ENCODE measurements at places on chromosomes 1 and 21. TPM values are rescaled to one million over a fixed set of nuclear protein-coding genes. Genes with fewer than 3 reads are reported as not detected.

- no peak for DNase-seq
- no peaks in the 10 kb centered on the region for H3K27me3 ChIP-seq
- no peaks in the 10 kb centered on the region for H3K36me3 ChIP-seq
- H3K27ac ChIP-seq: no peak overlapping the region
- peaks cover under 1% of the 10 kb centered on the region for H3K4me1 ChIP-seq
- no peak overlapping the region for H3K4me3 ChIP-seq
Measured at GRCh38 chr21:46532080-46532479, 72.8 kb downstream of the S100B start.

The ZMYND12 gene
- 1.7 TPM for polyA plus RNA-seq

DNA sequence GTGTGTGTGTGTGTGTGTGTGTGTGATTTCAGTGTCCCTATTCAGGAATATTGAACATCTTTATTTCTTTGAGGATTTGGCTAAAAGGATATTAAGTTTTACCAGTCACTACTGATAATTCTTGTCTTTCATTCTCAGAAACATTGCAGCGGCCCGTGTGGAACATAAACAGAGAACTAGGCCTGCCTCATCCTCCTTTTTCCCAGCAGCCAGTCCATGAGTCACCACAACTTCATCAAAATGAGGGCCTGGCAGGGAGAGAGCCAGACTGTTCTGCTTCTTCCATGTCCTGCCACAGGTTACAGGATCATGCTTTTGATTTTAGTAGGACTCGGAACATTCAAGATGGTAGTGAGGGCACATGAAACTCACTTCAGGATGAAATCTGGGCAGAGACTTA, 50.7 kb downstream of the LRIG2 start:
- H3K4me3 ChIP-seq: no peak overlapping the region
- no peaks in the 10 kb centered on the region for H3K4me1 ChIP-seq
- no peak overlapping the region for H3K27ac ChIP-seq
- no peak for DNase-seq
- no peaks in the 10 kb centered on the region for H3K27me3 ChIP-seq

DNA sequence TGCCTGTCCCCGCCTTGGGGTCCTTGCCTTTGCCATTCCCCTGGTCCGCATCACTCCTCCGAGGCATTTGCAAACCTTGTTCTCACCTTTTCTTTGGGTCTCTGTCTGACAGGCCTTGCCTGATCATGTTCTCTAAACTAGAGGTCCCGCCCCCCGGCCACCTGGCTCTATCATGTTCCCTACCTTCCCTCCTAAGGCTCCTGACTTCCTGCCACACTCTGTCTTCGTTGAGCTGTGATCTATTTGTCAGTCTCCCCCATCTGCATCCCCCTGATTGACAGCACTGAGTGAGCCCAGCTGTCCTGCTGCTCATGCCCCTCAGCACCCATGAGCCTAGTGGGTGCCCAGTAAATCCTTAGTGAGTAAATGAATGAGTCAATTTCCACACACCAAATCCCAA, 22.8 kb downstream of the ERG start:
- H3K27ac ChIP-seq: peak overlapping the region; percentile 59
- H3K27me3 ChIP-seq: peaks cover 17% of the 10 kb centered on the region
- H3K36me3 ChIP-seq: no peaks in the 10 kb centered on the region
- DNase-seq: no peak
- peaks cover 83% of the 10 kb centered on the region for H3K4me1 ChIP-seq

- DNase-seq: no peak
- no peak overlapping the region for H3K4me3 ChIP-seq
- no peak overlapping the region for H3K27ac ChIP-seq
- H3K36me3 ChIP-seq: no peaks in the 10 kb centered on the region
Measured at GRCh38 chr21:43829575-43830119, 35.4 kb upstream of the AGPAT3 start.

GRCh38 chr1:21175324-21175669, 1.4 kb downstream of the EIF4G3 start:
- H3K4me1 ChIP-seq: peaks cover 30% of the 10 kb centered on the region
- H3K4me3 ChIP-seq: peak overlapping the region; percentile 75
- H3K27me3 ChIP-seq: no peaks in the 10 kb centered on the region
- peak overlapping the region; percentile 88 for H3K27ac ChIP-seq
- H3K36me3 ChIP-seq: peaks cover 1% of the 10 kb centered on the region

- no peak for DNase-seq
- peak overlapping the region; percentile 44 for H3K4me3 ChIP-seq
- peaks cover 100% of the 10 kb centered on the region for H3K27me3 ChIP-seq
- peak overlapping the region; percentile 79 for H3K27ac ChIP-seq
Measured at GRCh38 chr1:47227341-47228232, 4.4 kb downstream of the TAL1 start.

The LCE2C gene
- polyA plus RNA-seq: not detected

The NPHP4 gene
- polyA plus RNA-seq: 10.1 TPM

- H3K4me1 ChIP-seq: no peaks in the 10 kb centered on the region
- H3K4me3 ChIP-seq: no peak overlapping the region
- no peaks in the 10 kb centered on the region for H3K36me3 ChIP-seq
- H3K27me3 ChIP-seq: no peaks in the 10 kb centered on the region
Measured at GRCh38 chr21:31041295-31042079, 3.2 kb upstream of the KRTAP19-8 start.

- no peaks in the 10 kb centered on the region for H3K4me1 ChIP-seq
- H3K27me3 ChIP-seq: no peaks in the 10 kb centered on the region
- no peaks in the 10 kb centered on the region for H3K36me3 ChIP-seq
- no peak within 1 kb of the TSS for H3K4me3 ChIP-seq
Measured at GRCh38 chr1:157099633-157100009, at the start of gene ETV3L. ETV3L (minus strand) TSS chr1:157099808; CDS start chr1:157099523, 285 bp downstream.

DNA sequence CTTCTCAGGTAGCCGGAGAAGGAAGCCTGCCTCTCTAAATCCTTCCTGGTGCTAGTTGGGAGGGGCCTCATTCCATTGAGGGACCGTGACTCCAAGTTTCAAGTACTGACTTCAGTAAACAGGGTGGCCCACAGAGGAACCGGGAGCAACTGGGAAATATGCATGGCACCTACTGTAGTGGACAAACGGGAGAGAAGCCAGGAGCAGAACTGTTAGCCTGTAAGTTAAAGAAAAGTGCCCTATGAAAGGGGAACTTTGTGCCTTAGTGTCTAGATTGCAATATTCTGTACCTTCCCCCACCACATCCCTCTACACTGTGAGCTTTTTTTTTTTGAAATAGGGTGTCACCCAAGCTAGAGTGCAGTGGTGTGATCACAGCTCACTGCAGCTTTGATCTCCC, 33.2 kb upstream of the KANK4 start:
- no peak overlapping the region for H3K27ac ChIP-seq
- no peaks in the 10 kb centered on the region for H3K4me1 ChIP-seq
- H3K27me3 ChIP-seq: no peaks in the 10 kb centered on the region

- DNase-seq: no peak
- H3K4me3 ChIP-seq: no peak overlapping the region
- H3K4me1 ChIP-seq: no peaks in the 10 kb centered on the region
- no peaks in the 10 kb centered on the region for H3K27me3 ChIP-seq
Measured at GRCh38 chr1:215256936-215257679, 174.6 kb downstream of the KCNK2 start.

DNA sequence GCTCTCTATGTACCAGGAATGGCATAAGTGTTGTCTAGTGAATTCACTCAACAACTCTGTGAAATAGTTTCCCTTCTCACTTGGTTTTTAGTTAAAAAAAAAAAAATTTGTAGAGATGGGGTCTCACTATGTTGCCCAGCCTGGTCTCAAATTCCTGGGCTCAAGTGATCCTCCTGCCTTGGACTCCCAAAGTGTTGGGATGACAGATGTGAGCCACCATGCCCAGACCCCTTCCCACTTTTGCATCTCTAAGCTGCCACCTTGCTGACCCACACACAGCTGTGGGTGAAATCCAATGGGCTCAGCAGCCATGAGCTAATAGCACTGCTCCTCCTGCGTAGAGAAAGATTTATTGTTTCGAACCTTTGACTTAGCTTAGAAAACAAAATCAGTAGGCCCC, 33.5 kb downstream of the NEK2 start:
- no peak overlapping the region for H3K27ac ChIP-seq
- H3K27me3 ChIP-seq: no peaks in the 10 kb centered on the region
- no peak overlapping the region for H3K4me3 ChIP-seq
- H3K4me1 ChIP-seq: peaks cover 5% of the 10 kb centered on the region
- no peaks in the 10 kb centered on the region for H3K36me3 ChIP-seq
- DNase-seq: no peak

The RAD54L gene
- 16.5 TPM for polyA plus RNA-seq

GRCh38 chr1:218809625-218810024, 364.1 kb upstream of the LYPLAL1 start:
- no peak overlapping the region for H3K4me3 ChIP-seq
- DNase-seq: no peak
- H3K4me1 ChIP-seq: no peaks in the 10 kb centered on the region
- no peak overlapping the region for H3K27ac ChIP-seq
- no peaks in the 10 kb centered on the region for H3K27me3 ChIP-seq

The SLC25A34 gene
- 3.4 TPM for polyA plus RNA-seq

- no peak for DNase-seq
- no peak overlapping the region for H3K4me3 ChIP-seq
- no peaks in the 10 kb centered on the region for H3K27me3 ChIP-seq
- H3K27ac ChIP-seq: no peak overlapping the region
- H3K4me1 ChIP-seq: no peaks in the 10 kb centered on the region
- H3K36me3 ChIP-seq: no peaks in the 10 kb centered on the region
Measured at GRCh38 chr21:20308586-20309315, 689.5 kb upstream of the NCAM2 start.

The NKAIN1 gene
- polyA plus RNA-seq: 2.6 TPM

The DENND2D gene
- polyA plus RNA-seq: 21.4 TPM

DNA sequence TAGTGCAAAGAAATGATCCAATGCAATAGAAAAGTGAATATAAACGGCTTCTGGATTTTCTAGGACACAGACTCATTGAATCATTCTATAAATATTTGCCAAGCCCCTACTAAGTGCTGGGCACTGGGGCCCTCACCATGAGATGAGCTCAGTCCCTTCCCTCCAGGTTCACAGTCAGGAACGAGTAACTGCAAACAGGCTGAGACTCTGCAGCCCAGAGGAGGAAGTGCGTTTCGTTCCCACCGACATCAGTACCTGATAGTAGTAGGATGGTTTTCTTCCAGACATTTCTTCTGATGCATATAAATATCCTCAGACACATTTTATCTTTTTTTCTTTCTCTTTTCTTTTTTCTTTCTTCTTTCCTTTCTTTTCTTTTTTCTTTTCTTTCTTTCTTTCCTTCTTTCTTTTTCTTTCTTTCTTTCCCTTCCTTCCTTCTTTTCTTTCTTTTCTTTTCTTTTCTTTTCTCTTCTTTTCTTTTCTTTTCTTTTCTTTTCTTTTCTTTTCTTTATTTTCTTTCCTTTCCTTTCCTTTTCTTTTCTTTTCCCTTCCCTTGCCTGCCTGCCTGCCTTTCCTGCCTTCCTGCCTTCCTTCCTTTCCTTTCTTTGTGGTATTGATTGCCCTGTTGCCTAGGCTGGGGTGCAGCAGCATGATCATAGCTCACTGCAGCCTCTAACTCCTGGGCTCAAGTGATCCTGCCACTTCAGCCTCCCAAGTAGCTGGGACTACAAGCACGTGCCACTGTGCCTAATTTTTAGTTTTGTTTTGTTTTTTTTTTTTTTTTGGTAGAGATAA, 135.4 kb downstream of the DISC1 start:
- no peaks in the 10 kb centered on the region for H3K36me3 ChIP-seq
- no peak overlapping the region for H3K4me3 ChIP-seq
- no peak overlapping the region for H3K27ac ChIP-seq
- DNase-seq: no peak

GRCh38 chr1:244881552-244882280, 17.4 kb upstream of the HNRNPU start:
- no peak overlapping the region for H3K4me3 ChIP-seq
- DNase-seq: no peak
- no peaks in the 10 kb centered on the region for H3K36me3 ChIP-seq
- no peak overlapping the region for H3K27ac ChIP-seq
- no peaks in the 10 kb centered on the region for H3K27me3 ChIP-seq

DNA sequence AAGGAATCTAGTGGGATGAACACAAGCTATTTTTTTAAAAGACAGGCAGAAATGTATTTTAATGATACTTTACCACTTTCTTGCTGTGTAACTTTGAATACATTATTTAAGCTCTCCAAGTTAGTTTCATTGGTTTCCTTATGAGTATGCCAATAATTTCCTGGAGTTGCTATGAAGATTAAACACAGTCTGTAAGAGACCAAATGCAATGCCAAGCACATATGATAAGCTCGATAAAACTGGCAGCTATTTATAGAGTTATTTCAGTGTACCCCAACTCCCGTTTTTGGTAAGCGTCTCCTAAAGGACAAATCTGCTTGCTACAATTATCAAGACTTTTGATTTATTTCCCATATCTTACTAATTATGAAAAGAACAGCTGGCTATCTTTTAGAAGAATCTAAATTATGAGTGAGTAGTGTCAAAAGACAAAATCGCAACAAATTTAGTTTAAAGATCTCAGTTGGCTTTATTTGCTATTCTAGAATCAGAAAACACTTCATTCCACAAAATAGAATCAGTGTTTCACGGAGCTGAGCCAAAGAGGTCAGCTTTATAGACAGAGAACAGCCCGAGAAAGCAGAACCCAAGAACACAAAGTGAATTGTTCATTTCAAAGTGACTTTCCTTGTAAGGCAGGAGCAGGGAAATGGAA, 7.2 kb upstream of the MAP10 start:
- no peaks in the 10 kb centered on the region for H3K36me3 ChIP-seq
- H3K4me1 ChIP-seq: no peaks in the 10 kb centered on the region
- no peak overlapping the region for H3K4me3 ChIP-seq
- no peaks in the 10 kb centered on the region for H3K27me3 ChIP-seq
- DNase-seq: no peak
- H3K27ac ChIP-seq: no peak overlapping the region

DNA sequence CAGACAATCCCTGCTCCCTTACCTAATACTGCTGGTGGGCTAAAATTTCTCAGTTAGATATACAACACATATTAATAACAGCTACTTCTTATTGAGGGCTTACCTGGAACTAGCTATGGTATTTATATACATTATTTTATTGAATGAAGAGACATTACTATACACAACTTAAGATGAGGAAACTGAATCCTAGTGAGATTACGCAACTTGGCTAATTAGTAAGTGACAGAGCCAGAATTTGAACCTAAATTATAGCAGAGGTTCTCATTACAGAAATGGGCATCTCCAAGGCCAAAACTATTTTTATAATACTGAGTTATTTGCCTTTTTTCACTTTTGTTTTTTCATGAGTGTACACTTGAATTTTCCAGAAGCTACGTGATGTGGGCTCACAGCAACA, 44.5 kb upstream of the SMYD2 start:
- H3K27ac ChIP-seq: no peak overlapping the region
- H3K4me1 ChIP-seq: no peaks in the 10 kb centered on the region
- no peaks in the 10 kb centered on the region for H3K36me3 ChIP-seq
- H3K4me3 ChIP-seq: no peak overlapping the region
- no peaks in the 10 kb centered on the region for H3K27me3 ChIP-seq

DNA sequence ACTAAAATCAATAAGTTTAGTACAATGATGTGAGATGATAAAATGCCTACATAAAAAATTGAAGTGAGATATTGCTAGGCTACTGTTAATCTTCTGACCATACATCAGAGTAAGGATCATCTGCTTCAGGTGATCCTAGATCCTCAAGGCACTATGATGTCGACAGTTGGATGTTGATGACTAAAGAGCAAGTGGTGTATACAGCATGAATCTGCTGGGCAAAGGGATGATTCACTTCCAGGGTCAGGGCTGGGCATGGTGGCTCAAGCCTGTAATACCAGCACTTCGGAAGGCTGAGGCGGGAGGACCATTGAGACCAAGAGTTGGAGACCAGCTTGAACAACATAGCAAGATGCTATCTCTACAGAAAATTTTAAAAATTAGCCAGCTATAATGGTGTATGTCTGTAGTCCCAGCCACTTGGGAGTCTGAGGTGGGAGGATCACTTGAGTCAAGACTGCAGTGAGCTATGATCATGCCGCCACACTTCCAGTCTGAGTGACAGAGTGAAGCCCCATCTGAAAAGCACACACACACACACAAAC, 24.6 kb downstream of the NUF2 start:
- no peaks in the 10 kb centered on the region for H3K4me1 ChIP-seq
- no peak overlapping the region for H3K27ac ChIP-seq
- H3K4me3 ChIP-seq: no peak overlapping the region
- H3K27me3 ChIP-seq: no peaks in the 10 kb centered on the region
- no peak for DNase-seq
- no peaks in the 10 kb centered on the region for H3K36me3 ChIP-seq
